ENCODE measurements at places on chromosomes 4 and X. TPM values are rescaled to one million over a fixed set of nuclear protein-coding genes. Genes with fewer than 3 reads are reported as not detected.

- DNase-seq: peak; percentile 67
- no peak overlapping the region for H3K27ac ChIP-seq
- peak overlapping the region; percentile 40 for H3K4me3 ChIP-seq
- no peaks in the 10 kb centered on the region for H3K27me3 ChIP-seq
Observed at GRCh38 chr4:76430519-76431388, 4.3 kb upstream of the SHROOM3 start.

DNA sequence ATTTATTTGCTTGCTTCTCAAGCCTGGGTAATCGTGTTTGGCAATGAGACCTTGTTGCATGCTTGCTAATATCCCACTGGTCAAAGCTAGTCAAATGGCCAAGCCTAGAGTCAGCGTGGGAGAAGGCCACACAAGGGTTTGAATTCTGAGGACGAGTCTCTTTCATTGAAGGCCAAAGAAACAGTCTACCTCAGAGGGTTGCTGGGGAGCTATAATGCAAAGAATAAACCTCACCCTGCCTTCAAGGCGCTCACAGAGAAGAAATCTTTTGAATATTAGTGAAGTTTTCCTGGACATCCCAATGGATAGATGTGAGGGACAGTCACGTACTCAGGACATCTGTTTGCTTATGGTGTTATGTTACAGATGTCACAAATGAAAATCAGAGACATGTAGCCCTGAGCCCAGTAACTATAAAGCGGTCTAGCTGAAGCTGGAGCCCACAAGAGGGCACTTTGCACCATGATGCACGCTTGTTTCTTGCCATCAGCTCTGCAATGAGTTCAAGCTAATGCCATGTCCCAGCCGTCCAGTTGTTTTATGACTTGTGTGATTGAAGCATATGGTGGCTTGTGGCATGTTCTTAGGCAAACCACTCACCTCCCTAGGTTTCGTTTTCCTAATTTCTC is 1.1 kb upstream of the TLR3 start:
- no peak overlapping the region for H3K27ac ChIP-seq
- H3K4me3 ChIP-seq: no peak overlapping the region
- H3K36me3 ChIP-seq: no peaks in the 10 kb centered on the region
- DNase-seq: peak; percentile 31

DNA sequence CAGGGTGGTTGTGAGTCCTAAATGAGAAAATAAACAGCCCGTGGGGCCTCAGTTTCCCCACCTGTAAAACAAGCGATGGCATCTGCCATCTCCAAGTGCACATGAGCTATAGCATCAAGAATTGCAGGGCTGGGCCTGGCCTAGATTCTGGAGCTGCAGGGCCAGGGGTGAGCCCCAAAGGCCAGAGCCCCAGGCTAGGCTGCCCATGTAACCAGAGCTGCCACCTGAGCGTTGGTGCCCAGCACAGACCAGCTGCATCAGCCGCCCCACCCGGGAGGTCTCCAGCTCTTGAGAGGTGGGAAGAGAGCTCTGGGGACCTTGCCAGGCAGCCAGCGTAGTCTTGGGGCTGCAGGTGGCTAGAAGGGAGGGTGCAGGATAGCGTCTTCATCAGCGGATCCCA is 27.0 kb upstream of the GPR78 start:
- no peaks in the 10 kb centered on the region for H3K36me3 ChIP-seq
- H3K27ac ChIP-seq: no peak overlapping the region
- DNase-seq: peak; percentile 12
- no peak overlapping the region for H3K4me3 ChIP-seq
- H3K4me1 ChIP-seq: no peaks in the 10 kb centered on the region

DNA sequence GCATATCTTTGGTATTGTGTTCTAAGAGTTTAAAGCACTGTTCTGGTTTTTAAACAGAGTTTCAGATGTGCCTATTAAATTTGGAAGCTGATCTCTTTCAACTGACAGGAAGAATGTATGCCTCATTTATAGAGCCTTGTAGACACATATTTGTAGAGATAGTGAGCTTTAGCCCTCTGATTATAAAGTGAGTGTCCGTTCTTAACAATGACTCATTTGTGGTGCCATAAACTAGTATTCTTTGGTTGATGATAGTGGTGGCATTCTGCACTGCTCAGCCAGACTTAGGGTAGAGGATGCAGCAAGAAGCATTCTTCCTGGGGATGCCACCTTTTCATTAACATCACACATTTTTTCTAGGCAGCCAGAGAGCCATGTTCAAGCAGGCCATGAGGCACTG is 121.7 kb downstream of the TLL1 start:
- DNase-seq: no peak
- H3K27me3 ChIP-seq: no peaks in the 10 kb centered on the region
- peaks cover 15% of the 10 kb centered on the region for H3K4me1 ChIP-seq

- DNase-seq: no peak
- no peak overlapping the region for H3K27ac ChIP-seq
- no peaks in the 10 kb centered on the region for H3K4me1 ChIP-seq
- no peaks in the 10 kb centered on the region for H3K36me3 ChIP-seq
Observed at GRCh38 chr4:163920426-163920825, 425.9 kb downstream of the TMA16 start.

The BST1 gene
- 8.3 TPM for polyA plus RNA-seq

- DNase-seq: no peak
- no peaks in the 10 kb centered on the region for H3K27me3 ChIP-seq
- no peak overlapping the region for H3K4me3 ChIP-seq
- H3K4me1 ChIP-seq: peaks cover 6% of the 10 kb centered on the region
- no peaks in the 10 kb centered on the region for H3K36me3 ChIP-seq
Observed at GRCh38 chrX:155009994-155010472, 12.5 kb downstream of the F8 start.

The CENPVL3 gene
- 0.80 TPM for polyA plus RNA-seq

DNA sequence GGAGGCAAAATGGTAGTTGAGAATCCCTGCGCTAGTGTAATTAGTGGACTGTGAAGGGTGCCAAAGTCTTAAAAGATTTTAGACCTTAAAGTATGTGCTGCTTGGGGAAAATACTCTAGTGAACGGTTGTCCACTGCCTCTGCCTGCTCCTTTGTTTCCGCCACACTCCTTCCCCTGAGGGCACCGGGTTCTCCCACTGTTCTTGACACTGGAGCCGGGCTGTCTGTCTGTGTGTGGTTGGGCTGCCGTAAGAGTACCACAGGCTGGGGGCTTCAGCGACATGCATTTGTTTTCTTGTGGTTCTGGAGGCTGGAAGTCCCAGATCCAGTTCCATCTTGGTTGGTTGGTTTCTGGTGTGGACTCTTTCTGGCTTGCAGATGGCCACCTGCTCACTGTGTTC is 76.2 kb downstream of the CLDN34 start:
- H3K27ac ChIP-seq: no peak overlapping the region
- no peak for DNase-seq
- no peaks in the 10 kb centered on the region for H3K4me1 ChIP-seq
- H3K36me3 ChIP-seq: no peaks in the 10 kb centered on the region

- no peaks in the 10 kb centered on the region for H3K27me3 ChIP-seq
- peak; percentile 29 for DNase-seq
- H3K36me3 ChIP-seq: no peaks in the 10 kb centered on the region
- peak overlapping the region; percentile 85 for H3K27ac ChIP-seq
Observed at GRCh38 chr4:114384629-114385028, 214.0 kb upstream of the UGT8 start.

The MUC7 gene
- polyA plus RNA-seq: not detected

- H3K27me3 ChIP-seq: no peaks in the 10 kb centered on the region
- no peaks in the 10 kb centered on the region for H3K4me1 ChIP-seq
- DNase-seq: no peak
- no peak within 1 kb of the TSS for H3K27ac ChIP-seq
Observed at GRCh38 chr4:68447201-68447600, at the start of gene TMPRSS11E. Gene TMPRSS11E (plus strand): TSS chr4:68447463. CDS start chr4:68447513, 50 bp downstream.

- H3K4me1 ChIP-seq: no peaks in the 10 kb centered on the region
- no peak for DNase-seq
- no peak overlapping the region for H3K27ac ChIP-seq
- H3K27me3 ChIP-seq: no peaks in the 10 kb centered on the region
- H3K4me3 ChIP-seq: no peak overlapping the region
Observed at GRCh38 chr4:54714631-54715030, 56.9 kb downstream of the KIT start.

The RENBP gene
- 0.90 TPM for polyA plus RNA-seq

The TADA2B gene
- 8.0 TPM for polyA plus RNA-seq

The KIAA1210 gene
- polyA plus RNA-seq: not detected

The PF4V1 gene
- not detected for polyA plus RNA-seq

DNA sequence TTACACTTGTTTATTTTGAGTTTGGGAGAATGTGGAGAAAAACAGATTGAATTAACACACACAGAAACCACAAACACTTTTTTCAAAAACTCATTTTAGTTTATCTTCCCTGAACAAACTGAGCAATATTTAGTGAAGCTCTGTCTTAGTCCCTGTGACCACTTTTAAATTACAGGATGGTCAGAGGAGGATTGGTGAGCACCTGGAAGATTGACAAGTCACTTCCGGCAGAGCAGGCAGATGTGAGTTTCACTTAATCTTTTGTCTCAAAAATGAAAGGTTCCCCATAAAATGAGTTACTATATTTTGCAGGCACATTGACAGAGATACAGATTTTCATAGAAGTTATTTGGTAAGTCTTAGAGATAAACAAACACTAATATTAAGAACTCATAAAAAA is 970.1 kb downstream of the ADGRL3 start:
- DNase-seq: no peak
- H3K27ac ChIP-seq: no peak overlapping the region
- no peak overlapping the region for H3K4me3 ChIP-seq
- no peaks in the 10 kb centered on the region for H3K27me3 ChIP-seq

- no peaks in the 10 kb centered on the region for H3K36me3 ChIP-seq
- H3K27ac ChIP-seq: no peak overlapping the region
- no peaks in the 10 kb centered on the region for H3K4me1 ChIP-seq
- H3K4me3 ChIP-seq: no peak overlapping the region
- no peak for DNase-seq
Observed at GRCh38 chr4:136841526-136841925, 690.8 kb downstream of the PCDH18 start.

The CD40LG gene
- polyA plus RNA-seq: not detected

The NUDT10 gene
- polyA plus RNA-seq: 1.8 TPM

The VBP1 gene
- polyA plus RNA-seq: 13.8 TPM

The PCYT1B gene
- polyA plus RNA-seq: 3.1 TPM

The OPRPN gene
- not detected for polyA plus RNA-seq

DNA sequence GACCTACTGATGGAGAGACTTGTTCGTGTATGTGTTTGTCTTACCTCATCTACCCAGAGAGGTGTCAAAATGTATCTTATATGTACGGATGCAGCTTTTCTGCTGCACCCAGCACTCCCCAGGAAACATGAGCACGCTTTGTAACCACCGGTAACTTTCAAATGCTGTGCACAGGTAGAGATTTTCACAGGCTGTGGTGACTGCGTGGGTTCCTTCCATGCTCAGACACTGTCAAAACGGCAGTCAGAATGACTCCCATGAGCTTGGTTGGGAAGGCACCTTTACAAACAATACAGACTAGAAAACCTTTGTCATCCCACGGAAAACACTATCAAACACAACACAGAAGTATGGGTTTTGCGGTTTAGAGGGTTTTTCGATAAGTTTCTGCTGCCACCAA is 28.2 kb downstream of the F11 start:
- H3K36me3 ChIP-seq: no peaks in the 10 kb centered on the region
- H3K4me1 ChIP-seq: no peaks in the 10 kb centered on the region
- H3K4me3 ChIP-seq: no peak overlapping the region
- DNase-seq: no peak

The KLF8 gene
- polyA plus RNA-seq: 0.16 TPM

The PHOX2B gene
- polyA plus RNA-seq: 2.2 TPM

GRCh38 chr4:168077726-168078239 is 14.6 kb upstream of the ANXA10 start:
- DNase-seq: no peak
- no peak overlapping the region for H3K27ac ChIP-seq
- no peaks in the 10 kb centered on the region for H3K27me3 ChIP-seq
- no peaks in the 10 kb centered on the region for H3K4me1 ChIP-seq

The GBA3 gene
- polyA plus RNA-seq: not detected

DNA sequence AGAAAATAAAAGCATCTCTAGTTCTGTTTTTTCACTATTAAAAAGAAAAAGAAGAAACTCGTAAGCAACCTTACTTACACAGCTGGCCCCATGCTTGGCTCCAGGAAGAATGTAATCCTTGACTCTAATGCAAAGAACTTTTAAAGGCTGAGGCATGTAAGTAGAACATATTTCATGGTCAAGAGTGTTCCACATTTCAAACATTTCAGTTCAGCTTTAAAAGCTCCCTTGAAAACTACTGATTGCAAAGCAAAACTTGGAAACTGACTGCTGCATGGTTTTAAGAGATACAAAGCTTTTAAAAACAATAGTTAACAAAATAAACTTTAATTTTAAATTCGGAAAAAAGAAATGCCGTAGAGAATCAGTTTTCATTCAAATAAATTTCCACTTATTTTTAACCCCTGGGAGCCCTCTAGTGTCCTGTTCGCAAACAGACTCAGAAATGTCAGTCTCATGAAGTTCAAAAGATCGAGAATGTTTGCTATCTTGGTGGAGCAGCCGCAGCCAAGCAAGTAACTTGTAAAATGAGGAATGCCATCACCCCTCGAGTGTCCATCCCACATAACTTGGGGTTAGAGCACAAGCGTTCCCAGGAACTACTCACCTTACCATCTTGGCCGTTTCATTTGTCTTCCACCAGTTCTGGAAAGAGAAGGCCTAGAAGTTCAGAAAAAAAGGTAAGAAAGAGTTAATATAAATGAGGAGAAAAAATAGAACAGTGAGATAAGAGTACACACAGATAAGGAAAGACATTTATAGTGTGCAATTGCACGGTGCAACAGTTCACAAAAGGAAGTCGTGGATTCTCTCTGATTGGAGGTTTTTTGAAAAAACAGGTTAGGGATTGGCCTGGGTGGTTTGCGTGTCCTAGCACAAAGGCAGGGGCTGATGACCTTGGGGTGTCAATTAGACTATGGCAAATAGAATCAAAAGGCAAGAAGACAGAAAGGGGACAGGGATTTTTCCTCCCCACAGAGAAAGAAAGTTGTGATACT is at the start of gene GASK1B:
GASK1B (minus strand) TSS at position 765 of the 998 bp plus-strand sequence. CDS start 1,650 bp downstream, outside the sequence.
- H3K27me3 ChIP-seq: no peaks in the 10 kb centered on the region
- peak within 1 kb of the TSS; percentile 33 for H3K4me3 ChIP-seq
- H3K27ac ChIP-seq: no peak within 1 kb of the TSS
- no peaks in the 10 kb centered on the region for H3K36me3 ChIP-seq
- DNase-seq: peak; percentile 47

DNA sequence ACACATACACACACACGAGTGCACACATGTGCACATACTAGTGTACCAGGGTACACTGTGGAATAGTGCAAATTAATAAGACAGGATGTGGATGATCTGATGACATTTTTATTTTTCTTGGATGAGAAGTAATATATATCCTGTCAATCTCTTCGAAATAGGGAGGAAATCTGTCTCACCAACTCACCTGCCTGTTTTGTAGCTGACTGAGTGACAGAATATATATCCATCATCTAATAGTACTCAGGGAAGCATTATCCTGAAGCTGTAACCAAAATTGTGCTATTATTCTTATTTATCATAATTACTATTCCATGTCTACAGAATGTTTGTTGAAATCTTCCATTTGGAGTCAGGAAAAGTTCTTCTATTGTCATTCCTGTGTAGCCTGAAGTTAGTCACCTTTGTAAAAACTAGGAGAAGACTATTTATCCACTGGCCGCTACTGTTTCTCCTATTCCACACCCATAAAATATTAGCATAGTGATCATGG is 888.0 kb downstream of the TRAM1L1 start:
- H3K4me1 ChIP-seq: no peaks in the 10 kb centered on the region
- H3K4me3 ChIP-seq: no peak overlapping the region
- no peak overlapping the region for H3K27ac ChIP-seq
- no peaks in the 10 kb centered on the region for H3K36me3 ChIP-seq
- H3K27me3 ChIP-seq: no peaks in the 10 kb centered on the region

Data from SK-N-SH (cell line).